ENCODE measurements at places on chromosomes 2 and 18. TPM values are rescaled to one million over a fixed set of nuclear protein-coding genes. Genes with fewer than 3 reads are reported as not detected.

DNA sequence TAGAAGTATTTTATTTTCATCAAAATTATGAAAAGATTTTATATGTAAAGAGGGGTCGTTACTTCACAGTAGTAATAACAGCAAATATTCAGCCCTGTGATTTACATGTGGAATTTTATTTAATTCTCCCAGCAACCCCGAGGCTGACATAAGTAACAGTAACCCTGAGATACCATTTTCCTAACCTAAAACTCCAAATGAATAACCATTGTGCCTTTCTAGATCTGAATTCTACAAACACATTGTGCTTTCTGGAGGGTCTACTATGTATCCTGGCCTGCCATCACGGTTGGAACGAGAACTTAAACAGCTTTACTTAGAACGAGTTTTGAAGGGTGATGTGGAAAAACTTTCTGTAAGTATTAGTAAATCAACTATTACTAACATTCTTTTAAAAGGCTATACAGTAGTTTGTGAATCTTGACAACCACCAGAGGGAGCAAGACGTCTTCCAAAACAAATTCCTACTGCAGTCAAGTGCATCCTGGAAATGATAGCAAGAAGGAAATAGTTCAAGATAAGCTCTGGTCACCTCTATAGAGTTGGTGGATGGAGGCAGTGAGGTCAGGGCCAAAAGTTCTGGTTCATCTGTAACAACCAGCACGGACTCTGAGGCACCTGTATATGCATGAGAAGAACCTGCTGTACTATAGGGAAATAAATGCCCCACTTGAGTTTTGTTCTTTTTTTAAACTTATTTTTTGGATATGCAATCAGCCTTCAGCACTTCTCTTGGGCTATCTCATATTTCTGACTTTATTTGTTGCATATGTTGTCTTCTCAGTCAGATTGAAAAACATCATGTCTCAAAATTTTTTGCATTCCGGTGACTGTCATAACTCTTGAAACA is 37.4 kb downstream of the ACTR2 start:
- DNase-seq = peak; percentile 71

- DNase-seq = no peak
Observed at GRCh38 chr2:189618197-189618596, 37.6 kb upstream of the SLC40A1 start.

- DNase-seq = peak; percentile 86
Observed at GRCh38 chr2:85019121-85019520, 48.2 kb downstream of the KCMF1 start.

DNA sequence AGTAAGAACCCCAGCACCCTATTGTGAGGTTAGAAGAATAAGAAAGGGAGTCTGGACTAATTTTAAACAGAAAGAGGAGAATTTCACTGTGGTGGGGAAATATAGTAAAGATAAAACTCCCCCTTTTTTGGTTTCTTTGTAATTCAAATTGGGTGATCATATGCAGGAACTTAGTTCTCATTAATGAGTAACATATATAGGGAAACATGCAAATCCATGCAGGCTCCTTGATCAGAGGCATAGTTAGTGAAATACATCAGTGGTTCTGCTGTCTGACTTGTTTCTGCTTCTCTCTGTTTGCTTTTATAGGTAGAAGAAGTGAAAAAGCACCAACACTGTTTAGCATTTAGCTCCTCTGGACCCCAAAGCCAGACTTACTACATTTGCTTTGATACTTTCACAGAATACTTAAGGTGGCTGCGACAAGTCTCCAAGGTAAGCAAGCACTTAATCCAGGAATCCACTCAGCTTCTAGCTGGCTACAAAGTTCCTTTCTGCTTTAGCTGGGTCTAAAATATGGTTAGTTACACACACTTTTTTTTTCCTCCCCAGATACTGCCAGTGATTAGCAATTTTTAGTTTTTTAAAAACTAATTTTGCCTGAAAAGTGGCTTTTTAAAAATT is 123.2 kb downstream of the PHLPP1 start:
- DNase-seq = no peak

Gene SOWAHC
- total RNA-seq = 63.5 TPM

DNA sequence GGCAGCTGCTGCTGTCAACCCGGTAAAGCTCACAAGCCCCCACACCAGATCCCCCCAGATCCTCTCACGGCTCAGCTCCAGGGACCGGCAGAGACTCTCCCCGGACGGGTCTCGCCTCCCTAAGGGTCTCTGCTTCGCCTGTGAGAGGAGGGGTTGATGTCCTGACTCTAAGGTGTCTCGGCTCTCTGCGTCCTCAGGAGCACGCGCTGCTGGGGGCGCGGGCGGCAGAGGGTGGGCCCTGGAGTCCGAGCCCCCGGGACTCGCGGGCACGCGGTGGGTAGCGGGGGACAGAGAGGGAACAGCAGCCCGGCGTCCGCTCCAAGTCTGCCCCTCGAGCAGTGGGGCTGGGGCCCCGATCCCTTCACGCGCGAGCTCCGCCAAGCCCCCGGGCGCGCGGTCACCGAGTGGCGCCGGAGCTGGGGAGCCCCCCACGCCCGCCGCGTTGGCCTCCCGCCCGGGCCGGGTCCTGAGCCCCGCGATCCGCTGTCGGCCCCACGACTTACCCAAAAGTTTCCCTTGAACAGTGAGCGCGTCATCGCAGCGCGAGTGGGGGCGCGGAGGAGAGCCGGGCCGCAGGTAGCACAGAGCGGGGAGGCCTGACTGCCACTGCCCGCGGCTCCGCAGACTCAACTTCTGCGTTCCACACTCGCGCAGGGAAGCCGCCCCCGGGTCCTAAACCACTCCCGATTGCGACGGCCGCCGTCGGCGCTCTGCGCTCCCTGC is at the start of gene PSTPIP2:
PSTPIP2 (minus strand) TSS at position 608 of the 723 bp plus-strand sequence; CDS start at position 536, 72 bp downstream.
- DNase-seq = no peak

Gene RALB
- total RNA-seq = 52.7 TPM

GRCh38 chr18:25675123-25675850 is 323.3 kb upstream of the ZNF521 start:
- no peak for DNase-seq

GRCh38 chr18:74353169-74353775 is 37.6 kb downstream of the C18orf63 start:
- peak; percentile 70 for DNase-seq

DNA sequence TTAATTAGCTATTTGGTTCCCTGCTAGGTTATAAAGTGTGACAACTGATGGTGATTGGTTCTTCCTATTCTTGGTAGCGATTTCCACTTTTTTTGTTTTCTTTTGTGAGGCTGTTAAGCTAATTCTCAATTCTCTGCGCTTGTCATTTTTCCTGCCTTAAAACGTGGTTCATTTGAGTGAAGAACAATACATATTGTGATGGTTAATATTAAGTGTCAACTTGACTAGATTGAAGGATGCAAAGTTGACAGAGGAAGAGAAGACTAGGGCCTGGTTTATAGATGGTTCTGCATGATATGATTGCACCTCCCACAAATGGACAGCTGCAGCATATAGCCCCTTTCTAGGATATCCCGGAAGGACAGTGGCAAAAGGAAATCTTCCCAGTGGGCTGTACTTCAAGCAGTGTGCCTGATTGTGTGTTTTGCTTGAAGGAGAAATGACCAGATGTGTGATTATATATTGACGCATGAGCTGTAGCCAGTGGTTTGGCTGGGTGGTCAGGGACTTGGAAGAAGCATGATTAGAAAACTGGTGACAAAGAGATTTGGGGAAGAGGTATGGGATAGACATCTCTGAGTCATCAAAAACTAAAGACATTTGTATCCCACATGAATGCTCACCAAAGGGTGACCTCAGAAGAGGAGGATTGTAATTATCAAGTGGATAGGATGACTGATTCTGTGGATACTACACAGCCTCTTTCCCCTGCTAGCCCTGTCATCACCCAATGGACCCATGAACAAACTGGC is 39.4 kb upstream of the ZNF804A start:
- no peak for DNase-seq

DNA sequence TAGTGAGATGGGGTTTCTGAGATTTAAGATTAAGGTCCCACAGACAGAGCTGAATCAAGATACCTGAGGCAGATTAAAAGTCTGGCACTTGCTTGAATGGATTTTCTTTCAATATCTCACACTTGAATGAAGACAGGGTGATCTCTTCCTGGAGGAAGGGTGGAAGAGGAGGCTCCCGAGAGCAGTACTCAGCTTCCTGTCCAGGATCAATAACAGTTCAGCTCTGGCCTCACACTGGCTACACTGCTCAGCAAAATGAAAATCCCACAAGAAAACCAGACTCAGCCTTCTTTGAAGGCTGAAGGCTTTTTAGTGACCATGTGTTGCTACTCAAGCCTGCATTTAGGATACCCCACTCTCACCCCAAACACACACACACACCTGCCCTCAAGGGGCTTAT is 11.1 kb downstream of the ARHGEF33 start:
- DNase-seq = no peak

DNA sequence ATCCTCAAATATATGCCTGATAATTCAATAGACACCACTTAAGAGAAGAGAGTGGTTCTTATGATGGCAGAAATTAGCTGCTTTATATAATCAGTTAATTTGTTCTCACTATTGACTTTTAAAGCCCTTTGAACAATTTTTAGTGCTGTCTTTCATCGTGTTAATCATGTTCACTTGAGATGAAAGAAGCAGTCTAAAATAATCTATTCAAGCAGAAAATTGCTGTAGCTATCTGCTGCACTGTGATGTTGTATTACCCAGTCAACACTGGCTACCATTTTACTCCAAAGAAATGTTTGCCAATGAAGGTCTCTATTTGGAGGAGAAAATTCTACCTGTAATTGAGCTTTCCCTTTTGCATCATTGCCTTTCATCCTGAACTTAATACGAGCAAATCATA is 459.8 kb upstream of the FSIP2 start:
- DNase-seq = no peak

GRCh38 chr2:121363632-121364420 is 78.8 kb upstream of the TFCP2L1 start:
- peak; percentile 78 for DNase-seq

Gene CXCR1
- total RNA-seq = not detected

DNA sequence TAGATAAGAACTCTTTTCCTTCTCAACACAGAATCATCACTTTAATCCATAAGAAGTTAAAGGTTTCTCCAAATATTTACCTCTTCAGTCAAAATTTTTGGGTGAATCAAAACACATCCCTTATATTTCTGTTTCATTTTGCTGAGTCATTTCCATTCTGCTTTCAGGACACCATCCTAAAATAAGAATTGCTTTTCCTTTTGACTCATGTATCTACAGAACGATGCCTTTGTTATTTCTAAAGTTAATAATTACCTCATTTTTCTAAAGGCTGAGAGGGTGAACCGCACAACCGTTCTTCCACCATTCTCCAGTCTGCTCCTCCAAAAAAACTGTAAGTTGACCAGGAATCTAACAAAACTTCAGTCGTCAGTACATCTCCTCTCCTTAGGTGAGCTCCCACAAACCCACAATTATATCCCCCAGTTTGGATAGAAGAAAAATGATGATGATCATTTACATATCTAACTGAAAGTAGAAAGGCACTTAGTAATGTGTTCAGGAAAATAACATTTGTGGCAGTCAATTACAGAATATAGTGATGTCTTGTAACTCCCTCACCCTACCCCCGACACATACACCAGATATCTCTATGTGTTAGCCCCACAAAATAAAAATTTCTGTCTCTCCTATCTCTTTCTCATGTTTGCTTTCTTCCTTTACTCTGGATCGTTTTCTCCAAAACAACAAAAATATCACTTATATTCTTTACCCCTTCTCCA is 162.5 kb downstream of the RAD51AP2 start:
- DNase-seq = peak; percentile 37

Gene SKA1
- total RNA-seq = 0.26 TPM

Gene CABLES1
- total RNA-seq = 0.13 TPM

Gene XIRP2
- total RNA-seq = not detected

DNA sequence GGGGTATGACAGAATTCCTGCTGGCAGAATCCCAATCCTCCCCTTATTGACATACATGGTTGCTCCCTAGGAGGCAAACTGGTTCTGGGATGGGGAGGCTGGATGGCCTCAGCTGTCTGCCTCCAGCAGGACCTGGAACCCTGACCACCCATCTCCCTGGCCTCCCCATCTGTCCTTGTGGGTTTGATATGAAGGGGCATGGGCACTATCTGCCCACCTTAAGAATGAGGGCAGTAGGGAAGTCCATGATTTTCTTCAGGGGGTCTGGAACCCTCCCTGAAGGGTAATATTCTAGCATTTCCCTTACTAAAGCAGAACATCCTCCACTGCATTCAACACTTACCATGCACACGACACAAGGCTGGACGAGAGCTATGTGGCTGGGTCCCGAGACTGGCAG is 113.6 kb downstream of the VAPA start:
- no peak for DNase-seq

GRCh38 chr2:157333304-157334047 is 7.9 kb upstream of the ERMN start:
- peak; percentile 14 for DNase-seq

Gene MC5R
- not detected for total RNA-seq

DNA sequence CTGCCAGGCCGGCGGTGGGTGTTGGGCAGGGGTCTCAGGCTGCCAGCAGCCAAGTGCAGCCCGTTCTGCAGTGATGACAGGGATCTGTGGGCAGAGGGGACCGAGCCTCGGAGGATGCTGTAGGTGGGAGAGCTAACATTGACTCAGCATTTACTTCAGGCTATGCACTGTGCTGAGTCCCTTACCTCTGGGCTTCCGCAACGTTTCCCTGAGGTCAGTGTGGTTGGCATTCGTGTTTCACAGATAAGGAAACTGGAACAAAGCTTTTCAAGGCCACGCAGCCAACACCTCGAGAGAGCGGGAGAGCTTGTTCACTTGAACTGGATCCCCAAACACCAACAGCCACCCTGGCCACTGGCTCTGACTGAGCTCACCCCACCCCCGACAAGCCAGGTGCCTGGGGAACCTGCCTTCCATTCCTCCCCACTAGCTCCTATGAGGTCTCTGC is 839 bp upstream of the GPR148 start:
- peak; percentile 41 for DNase-seq

Gene VRK2
- total RNA-seq = 67.7 TPM

DNA sequence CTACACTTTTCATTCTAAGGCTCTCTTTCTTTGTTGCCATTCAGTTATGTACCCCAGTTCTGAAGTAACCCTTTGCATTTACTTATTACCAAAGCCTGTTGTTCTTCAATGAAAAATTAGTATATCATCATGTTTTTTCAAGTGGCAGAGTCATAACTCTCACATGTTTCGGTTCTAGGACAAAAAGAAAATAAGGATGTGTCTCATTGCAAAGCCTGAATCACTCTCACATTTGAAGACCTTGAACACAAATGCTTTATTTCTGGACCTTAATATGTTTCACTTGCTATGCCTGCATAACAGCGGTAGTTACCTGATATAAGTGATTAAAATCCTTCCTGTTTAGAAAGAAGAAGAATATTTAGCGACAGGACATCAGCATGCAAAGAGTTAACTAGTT is 49.1 kb downstream of the ZEB2 start:
- DNase-seq = no peak

GRCh38 chr18:48553236-48553635 is 14.4 kb downstream of the CTIF start:
- no peak for DNase-seq

Measured in bronchial epithelial cell (primary cell).